ENCODE measurements at places on chromosomes 1 and 21.
A peak's percentile ranks its signal among the peaks of the same experiment; 100 is the strongest.

GRCh38 chr1:232521660-232522059, 108.3 kb downstream of the SIPA1L2 start:
- DNase-seq, result no peak

- DNase-seq, result no peak
Measured at GRCh38 chr21:41980561-41980960, 26.7 kb upstream of the C2CD2 start.

DNA sequence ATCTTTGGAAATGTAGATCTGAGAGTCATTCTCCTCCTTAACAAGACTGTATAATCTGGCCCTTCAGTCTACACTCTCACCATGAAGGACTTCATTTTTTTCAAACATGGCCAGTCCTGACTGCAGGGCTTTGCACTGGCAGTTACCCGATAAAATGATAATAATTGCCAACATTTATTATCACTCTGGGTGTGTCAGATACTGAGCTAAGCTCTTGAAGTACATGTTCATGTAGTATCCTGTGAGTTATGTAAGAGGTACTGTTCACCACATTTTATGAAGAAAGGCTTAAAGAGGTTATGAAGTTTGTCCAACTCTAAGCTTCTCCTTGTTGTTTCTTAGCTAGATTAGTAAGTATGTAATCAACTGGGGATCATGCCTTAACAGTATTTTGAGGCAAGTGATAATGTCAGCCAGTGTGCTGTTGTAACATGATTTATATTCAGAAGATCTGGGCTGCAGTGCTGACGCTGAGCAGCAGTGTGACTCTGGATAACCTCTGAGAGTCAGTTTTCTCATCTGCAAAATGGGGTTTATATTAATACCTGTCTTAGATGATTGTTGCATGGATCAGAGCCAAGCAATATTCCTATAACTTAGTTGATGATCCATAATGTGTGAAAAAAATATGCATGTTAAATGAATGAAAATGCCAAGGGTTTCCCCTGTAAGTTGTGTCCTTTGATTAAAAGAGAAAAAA, 42.1 kb upstream of the LEPR start:
- DNase-seq, result no peak

DNA sequence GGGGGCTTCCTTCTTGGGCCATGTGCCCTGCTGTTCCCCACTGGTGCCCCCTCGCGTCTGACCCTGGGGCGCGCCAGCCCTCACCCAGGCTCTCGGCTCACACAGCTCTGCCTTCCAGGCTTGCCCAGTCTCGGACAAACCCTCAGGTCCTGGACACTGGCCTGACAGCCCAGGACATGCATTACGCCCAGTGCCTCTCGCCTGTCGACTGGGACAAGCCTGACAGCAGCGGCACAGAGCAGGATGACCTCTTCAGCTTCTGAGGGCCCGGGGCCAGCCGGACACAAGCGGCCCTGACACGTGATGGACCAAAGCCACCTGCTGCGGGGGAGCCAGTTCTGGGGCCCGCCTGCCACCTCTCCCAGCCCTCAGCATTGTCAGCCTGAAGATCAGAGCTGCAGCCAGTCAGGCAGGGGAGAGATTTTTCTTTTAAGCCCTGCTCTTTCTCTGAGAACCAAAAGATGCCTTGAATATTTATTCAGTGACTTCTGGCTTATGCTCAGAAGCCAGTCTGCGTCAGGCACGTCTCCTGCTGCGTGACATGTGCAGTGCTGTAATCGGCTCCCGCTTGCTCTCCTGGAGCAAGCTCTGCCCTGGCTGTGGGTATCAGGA, 23.4 kb downstream of the LDLRAP1 start:
- peak; percentile 84 for DNase-seq

DNA sequence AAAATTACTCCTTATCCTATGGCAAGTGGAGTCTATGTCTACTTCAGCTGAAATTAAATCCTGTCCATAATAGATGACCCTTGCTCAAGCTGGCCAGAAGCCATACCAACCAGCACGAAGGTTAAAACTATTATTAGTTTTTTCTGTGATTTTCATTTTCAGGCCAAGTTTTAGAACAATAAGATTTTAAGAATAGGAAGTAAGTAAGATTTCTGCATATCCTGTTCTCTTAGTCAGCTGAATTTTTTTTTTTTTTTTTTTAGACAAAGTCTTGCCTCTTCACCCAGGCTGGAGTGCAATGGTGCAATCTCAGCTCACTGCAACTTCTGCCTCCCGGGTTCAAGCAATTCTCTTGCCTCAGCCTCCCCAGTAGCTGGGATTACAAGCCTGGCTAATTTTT, 6.1 kb upstream of the RBP7 start:
- DNase-seq, result no peak

DNA sequence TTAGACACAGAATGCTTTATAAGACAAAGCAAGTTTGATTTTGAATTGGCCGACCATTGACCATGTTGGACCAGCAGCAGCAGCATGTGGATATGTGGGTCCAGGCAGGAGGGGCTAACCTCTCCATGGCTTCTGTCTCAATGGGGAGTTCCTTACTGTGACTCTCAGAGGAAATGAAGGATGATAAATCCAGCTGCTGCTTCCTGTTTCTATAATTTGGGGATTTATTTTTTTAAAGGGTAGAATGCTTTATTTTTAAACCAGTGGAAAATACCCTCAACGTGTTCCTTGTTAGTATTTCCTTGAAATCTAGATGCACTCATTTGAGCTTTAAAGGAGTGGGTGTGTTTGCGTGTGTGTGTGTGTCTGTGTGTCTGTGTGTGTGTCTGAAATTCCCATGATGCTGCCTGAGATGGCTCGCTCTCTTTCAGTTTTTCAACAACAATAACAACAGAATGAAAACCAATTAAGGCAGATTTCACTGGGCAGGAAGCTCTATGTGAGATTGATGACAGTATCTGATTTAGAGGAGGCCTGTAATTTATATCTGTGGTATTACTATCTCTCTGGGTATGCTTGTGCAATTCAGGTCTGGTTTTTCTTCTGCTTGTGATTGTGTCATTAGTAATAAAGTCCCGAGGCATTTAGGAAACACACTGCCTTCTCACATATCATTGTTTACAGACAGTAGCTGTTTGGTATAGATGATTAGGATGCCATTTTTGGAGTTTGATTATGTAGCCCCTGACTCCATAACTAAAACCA, 86.1 kb upstream of the ZNF326 start:
- no peak for DNase-seq

- peak; percentile 34 for DNase-seq
Measured at GRCh38 chr1:212980123-212980785, 29.9 kb downstream of the VASH2 start.

DNA sequence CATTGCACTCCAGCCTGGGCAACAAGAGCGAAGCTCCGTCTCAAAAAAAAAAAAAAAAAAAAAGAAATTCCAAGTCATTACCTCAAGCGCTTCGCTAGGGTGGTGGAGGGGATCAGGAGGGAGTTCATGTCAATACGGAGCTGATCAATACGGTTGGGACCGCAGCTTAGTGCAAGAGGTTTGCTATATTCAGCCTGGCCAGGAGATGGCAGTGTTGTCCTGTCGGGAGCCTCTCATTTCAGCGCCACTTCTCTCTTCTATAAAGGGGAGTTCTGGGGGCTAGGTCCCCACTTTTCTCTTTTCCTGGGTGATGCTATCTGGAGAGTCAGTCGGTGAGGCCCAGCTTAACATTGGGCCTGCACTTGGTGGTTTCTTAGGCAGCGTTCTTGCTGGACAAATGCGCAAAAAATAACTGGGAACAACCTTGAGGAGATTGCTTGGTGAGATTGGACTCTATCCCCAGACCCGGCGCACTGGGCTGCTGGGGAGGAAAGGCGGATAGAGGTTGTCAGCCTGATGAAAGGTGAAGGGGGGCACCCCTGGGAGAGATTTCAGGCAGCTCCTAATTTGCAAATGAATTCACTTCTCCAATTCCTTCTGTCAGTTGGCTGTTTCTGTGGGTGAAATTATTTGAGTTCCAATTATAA, 40.4 kb downstream of the KIAA0040 start:
- DNase-seq, result peak; percentile 16

DNA sequence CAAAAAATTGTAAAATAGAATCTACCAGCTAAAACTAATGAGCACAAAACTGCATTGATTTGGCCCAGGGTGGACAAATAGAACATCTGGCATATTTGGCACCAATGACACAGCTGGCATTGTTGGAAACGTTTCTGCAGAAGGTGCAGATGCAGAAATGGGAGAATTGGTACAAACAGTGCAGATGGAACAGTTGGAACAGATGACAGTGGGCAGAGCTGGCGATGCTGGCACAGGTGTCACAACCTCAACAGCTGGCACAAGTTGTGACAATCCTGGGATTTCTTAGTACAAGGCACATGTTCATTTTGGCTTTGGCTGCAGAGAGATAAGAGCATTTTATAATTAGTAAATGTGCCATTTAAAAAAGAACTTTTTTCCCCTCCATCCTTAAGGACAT, 91.1 kb upstream of the ZBTB18 start:
- no peak for DNase-seq

DNA sequence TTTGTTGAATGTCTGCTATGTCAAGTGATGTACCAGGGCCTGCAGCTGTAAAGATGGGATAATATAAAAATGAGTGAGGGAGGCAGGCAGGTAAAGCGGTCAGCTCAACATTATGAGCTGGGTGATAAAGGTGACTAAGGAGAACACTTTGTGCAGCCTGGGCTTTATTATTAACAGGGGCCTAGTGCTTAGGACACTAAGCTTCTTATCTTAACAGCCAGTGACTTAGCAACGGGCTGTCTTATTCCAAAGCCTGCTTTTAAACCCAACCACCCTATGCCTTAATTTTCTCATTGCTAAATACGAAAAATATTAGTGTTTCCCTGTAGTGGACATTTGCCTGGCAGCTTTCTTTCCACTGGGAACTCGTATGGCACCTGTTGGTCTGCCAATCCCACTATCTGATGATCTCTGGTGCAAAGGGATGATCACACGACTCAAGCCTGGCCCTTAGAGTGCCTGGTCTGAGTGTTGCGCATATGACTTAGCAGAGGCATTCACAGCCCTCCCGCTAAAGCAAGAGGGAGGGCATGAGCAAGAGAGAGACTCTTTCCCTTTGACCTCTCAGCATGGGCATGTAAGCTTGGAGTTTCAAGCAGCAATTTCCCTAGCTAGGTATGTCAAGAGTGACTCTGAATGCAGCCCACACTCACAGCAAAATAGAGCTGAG, 98.6 kb upstream of the PAPPA2 start:
- no peak for DNase-seq

DNA sequence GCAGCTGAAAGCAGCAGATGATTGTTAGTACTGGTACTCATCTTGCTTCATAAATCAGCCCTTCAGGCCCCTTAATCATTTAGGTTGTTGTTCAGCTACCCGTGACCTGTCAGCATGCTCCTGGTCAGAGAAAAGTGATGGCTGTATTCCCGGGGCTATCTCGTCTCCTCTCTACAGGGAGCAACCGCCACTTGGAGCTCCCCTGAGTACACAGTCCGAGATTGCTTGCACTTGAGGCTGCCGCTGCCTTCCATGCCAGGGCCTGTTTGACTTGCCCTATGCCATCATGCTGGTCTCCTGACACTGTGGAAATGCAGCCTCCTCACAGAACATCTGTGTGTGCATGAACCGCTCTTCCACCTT, 97.5 kb downstream of the SPATA46 start:
- no peak for DNase-seq

DNA sequence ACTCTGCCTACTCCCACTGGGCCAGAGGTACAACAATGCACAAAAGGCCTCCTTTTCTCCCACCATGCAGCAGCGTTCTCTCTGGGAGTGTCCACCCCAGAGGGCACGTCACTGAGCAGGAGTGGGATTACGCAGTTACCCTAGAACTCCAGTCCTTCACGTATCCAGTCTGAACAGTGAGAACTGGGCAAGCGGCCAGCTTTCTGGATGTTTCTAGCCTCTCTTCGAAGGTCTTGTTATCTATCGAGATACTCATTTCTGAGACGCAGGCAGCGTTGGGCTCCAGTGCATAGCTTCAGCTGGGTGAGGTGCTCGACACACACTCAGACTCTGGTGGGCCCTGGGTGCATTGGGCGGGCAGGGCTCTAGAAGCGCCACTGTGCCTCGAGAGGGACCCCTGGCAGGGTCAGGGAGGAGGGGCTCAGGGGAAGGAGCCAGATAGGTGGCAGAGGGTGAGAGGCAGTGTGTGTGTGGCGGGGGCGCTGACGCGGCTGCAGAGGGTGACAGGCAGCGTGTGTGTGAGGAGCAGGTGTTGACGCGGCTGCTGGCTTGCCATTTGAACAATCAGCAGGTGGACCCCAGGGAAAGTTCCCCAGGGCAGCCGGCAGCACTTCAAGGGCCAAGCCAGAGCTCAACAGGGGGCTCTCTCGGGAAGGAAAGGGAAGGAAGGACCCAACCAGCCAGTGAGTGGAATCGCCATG, 27.9 kb downstream of the PRDM15 start:
- DNase-seq, result no peak

DNA sequence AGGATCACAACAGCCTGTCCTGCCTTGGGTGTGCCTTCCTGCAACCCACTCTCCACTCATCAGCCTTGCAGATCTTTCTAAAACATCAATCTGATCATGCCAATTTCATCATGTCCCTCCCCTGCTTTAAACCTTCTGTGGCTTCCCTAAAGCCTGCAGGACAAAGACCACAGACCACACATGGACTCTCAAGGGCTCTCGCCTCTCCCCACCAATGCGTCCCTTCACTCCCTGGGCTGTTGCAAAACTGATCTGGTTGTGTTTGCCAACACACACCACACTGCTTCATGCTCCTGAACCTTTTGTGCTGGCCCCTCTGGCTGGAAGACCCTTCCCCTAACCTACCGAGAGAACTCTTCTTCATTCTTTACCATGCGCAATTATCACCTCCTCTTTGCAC, 72.4 kb downstream of the ITPKB start:
- no peak for DNase-seq

DNA sequence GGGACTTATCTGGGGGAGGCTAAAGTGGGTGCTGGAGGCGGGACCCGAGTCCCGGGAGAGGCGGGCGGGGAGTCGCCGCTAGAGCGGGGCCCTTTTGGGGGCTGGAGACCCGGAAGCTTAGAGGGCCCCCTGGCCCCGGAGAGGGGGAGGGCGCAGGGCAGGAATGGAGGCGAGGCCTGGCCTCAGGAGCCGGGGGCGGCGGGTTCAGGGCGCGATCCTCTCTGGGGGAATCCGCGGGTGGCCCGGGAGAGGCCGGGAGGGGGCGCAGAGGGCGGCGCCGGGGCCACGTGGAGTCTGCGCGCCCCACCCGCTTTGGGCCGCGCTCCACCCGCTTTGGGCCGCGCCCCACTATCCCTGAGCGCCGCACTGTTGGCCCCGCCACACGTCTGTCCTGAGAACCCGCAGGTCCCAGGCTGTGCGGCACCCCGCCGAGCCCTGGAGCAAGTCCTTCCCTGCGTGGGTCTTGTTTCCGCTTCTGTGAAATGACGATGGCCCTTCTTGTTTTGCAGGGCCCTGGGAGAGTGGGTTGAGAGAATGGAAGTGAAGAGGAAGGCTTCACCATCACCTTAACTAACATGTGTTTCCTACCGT, 84.4 kb downstream of the NKAIN1 start:
- peak; percentile 16 for DNase-seq

GRCh38 chr1:78032996-78033796, 12.6 kb upstream of the GIPC2 start:
- no peak for DNase-seq

- DNase-seq, result no peak
Measured at GRCh38 chr1:22594396-22594795, 31.1 kb downstream of the EPHA8 start.
